ENCODE measurements at places on chromosomes 2 and 18.
A peak's percentile ranks its signal among the peaks of the same experiment; 100 is the strongest.

DNA sequence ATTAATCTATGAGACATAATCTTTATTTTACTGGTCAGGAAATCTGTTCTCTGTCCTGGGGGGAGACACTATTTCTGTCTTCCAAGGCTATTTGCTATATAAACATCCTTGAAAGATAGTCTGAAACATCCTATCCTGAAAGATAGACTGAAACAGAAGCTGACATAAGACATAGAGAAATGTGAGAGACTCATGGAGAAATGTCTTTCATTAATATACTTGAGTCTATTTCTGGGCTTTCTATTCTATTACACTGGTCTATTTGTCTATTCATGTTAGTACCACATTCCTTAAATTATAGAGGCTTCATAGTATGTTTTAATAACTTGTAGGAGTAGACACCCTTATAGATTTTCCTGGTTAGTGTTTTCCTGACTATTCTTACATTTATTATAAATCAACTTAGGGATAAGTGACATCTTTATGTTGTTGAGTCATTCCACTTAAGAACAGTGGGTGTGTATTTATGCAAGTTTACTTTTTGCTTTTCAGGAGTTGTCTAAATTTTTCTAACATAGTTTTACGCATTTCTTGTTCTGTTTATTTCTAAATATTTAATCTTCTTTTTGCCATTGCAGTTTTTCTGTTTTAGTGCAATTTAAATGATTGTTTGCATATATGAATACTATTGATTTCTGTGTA is 244.9 kb upstream of the ZSWIM2 start:
- DNase-seq, result no peak
- H3K4me3 ChIP-seq, result no peak overlapping the region
- no peaks in the 10 kb centered on the region for H3K27me3 ChIP-seq
- no peaks in the 10 kb centered on the region for H3K4me1 ChIP-seq

DNA sequence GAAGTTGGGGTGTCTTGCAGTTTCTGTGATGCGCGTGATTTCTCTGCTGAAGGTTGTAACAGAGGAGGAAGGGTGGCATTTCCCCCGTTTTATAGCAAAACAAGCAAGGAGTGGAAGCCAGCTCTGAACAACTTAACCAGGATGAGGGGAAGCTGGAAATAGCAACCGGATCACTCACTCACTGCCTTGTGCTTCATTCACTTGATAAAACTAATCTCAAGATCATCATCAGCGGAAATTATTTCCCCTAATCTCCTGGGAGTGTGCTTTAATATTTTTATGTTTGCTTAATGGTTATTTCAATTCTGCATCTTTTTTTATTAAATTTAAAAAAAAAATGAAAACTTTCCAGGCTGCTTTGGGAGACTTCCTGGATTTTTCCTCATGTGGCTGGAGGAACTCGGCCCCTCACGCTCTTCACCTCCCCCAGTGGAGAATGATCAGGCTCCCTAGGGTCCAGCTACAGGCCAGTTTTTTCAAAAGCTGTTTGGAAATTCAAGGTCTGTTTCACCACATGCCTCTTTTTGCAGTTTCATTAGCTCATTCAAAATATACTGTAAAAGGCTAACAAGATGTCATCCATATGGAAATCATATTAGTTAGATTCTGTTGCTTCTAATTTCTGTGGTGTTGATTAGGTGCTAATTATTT is 31.7 kb downstream of the CABLES1 start:
- H3K4me3 ChIP-seq, result no peak overlapping the region
- no peaks in the 10 kb centered on the region for H3K4me1 ChIP-seq
- H3K27me3 ChIP-seq, result no peaks in the 10 kb centered on the region
- H3K27ac ChIP-seq, result no peak overlapping the region

DNA sequence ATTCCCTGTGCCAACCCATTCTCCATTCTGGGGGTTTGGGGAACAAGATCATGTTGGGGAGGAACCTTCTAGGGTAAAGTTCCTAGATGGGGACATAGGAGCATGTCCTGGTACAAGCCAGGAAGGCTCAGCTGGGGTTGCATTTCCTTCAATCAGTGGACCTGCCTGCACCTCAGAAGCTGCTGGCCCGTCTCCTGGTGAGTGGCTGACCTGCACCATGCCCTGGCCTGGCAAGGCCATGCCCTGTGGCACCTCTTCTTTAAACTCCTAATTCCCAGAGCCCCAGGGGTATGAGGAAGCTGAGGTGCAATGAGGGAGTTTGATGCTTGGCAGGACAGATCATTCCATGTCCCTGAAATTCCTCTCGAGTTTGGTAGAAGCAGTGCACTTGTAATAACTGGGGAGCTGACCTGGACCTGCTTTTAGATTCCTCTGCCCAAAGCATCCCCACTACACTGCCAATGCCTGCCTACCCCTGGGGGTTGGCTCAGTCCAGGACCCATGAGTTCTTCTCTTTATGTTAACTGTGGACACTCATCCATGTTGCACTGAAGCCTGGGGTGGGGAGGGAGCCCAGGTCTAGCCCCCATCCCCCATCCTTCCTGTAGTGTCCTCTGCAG is 25.3 kb downstream of the MROH2A start:
- H3K4me1 ChIP-seq, result no peaks in the 10 kb centered on the region
- no peaks in the 10 kb centered on the region for H3K36me3 ChIP-seq
- no peak overlapping the region for H3K4me3 ChIP-seq
- no peak overlapping the region for H3K27ac ChIP-seq

GRCh38 chr18:64982414-64983055 is 768.3 kb upstream of the CDH7 start:
- no peaks in the 10 kb centered on the region for H3K36me3 ChIP-seq
- H3K27ac ChIP-seq, result no peak overlapping the region
- no peak overlapping the region for H3K4me3 ChIP-seq
- no peaks in the 10 kb centered on the region for H3K27me3 ChIP-seq

DNA sequence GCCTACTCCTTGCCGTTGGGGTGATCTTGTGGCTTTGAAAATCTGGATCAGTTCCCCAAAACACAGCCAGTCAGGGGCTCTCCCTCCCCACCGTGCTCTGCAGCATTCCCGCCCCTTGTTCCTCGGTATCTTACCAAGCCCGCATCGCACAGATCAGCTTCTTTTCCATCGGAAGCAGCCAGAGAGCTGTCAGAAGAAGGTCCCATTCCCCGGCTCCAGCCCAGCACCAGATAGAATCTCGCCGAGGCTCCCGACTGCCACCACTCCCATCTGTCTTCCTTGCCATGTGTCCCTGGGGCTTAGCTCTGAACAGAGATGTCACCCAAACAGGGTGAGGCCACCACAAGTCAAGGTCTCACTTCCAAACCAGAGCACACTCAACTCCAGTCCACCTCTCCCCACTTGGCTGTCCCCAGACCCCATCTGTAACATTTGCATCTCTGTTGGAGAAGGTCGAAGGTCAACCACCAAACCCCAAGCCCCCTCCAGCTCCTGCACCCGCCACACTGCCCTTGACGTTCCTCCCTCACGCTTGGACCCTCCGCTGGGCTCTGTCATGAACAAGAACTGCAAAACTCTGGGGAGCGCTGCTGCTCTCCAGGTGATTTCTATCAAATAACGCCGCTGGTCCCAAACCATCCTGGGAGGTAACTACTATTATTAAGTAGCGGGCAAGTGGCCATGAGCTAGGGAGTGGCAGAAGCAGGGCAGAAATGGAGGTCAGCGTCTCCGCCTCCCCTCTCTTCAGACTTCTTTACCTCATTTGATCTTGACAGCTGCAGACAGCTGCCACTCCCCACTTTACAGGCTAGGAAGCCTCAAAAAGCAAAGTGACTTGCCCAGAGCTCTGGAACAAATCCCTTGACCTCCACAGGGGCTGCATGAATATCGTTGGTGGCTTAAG is 70.0 kb upstream of the TAF1B start:
- no peak for DNase-seq
- no peaks in the 10 kb centered on the region for H3K36me3 ChIP-seq
- H3K4me1 ChIP-seq, result peaks cover 19% of the 10 kb centered on the region

- no peak for DNase-seq
- H3K4me3 ChIP-seq, result peak overlapping the region; percentile 22
- peaks cover 83% of the 10 kb centered on the region for H3K4me1 ChIP-seq
- H3K36me3 ChIP-seq, result peaks cover 81% of the 10 kb centered on the region
Measured at GRCh38 chr2:68796295-68796905, 61.8 kb downstream of the ARHGAP25 start.

GRCh38 chr2:238344517-238344916 is 24.2 kb downstream of the TRAF3IP1 start:
- no peak overlapping the region for H3K4me3 ChIP-seq
- H3K36me3 ChIP-seq, result peaks cover 7% of the 10 kb centered on the region
- peaks cover 9% of the 10 kb centered on the region for H3K4me1 ChIP-seq
- no peaks in the 10 kb centered on the region for H3K27me3 ChIP-seq

DNA sequence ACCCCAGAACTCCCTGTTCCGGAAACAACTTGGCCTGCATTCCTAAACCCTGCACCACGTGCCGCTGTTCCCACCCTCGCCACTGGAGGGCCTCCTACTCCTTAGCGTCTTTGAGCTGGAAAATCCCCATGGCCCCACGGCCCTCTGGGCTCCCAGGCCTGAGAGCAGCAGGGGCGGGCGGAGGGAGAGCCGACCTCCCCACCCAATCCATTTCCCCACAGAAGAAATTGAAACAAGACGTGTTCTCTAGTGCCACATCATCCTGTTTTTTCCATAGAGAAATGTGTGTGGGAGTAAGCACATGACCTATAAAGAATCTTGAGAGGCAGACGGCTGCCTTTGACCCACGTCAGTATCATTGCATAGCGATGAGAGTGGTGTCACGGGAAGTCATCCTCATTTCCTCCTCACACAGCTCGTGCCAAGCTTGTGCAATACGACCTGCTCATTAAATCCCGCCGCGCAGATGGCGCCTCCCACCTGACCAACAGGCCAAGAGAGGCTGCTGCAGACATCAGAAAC is 79.2 kb downstream of the LAMA1 start:
- no peak for DNase-seq
- H3K27ac ChIP-seq, result no peak overlapping the region
- H3K4me1 ChIP-seq, result peaks cover 3% of the 10 kb centered on the region
- no peaks in the 10 kb centered on the region for H3K36me3 ChIP-seq
- no peak overlapping the region for H3K4me3 ChIP-seq

- H3K4me1 ChIP-seq, result no peaks in the 10 kb centered on the region
- H3K27me3 ChIP-seq, result peaks cover 41% of the 10 kb centered on the region
- H3K4me3 ChIP-seq, result no peak overlapping the region
- DNase-seq, result no peak
- no peak overlapping the region for H3K27ac ChIP-seq
Measured at GRCh38 chr18:22858121-22858520, 75.0 kb upstream of the RBBP8 start.

- no peak overlapping the region for H3K4me3 ChIP-seq
- no peaks in the 10 kb centered on the region for H3K4me1 ChIP-seq
- no peaks in the 10 kb centered on the region for H3K36me3 ChIP-seq
- H3K27ac ChIP-seq, result no peak overlapping the region
- peaks cover 8% of the 10 kb centered on the region for H3K27me3 ChIP-seq
Measured at GRCh38 chr2:118269408-118270051, 181.3 kb downstream of the INSIG2 start.

DNA sequence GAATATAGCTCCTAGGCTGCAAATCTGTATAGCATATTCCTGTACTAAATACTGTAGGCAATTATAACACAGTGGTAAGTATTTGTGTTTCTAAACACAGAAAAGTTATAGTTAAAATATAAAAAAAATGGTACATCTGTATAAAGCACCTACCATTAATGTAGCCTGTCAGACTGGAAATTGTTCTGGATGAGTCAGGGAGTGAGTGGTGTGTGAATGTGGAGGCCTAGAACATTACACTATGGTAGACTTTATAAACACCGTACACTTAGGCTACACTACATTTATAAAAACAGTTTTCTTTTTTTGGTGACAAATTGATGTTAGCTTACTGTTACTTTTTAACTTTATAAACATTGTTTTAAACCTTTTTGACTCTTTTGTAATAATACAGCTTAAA is 226.3 kb downstream of the CCDC85A start:
- no peaks in the 10 kb centered on the region for H3K4me1 ChIP-seq
- DNase-seq, result no peak
- no peaks in the 10 kb centered on the region for H3K27me3 ChIP-seq
- no peaks in the 10 kb centered on the region for H3K36me3 ChIP-seq
- no peak overlapping the region for H3K27ac ChIP-seq

DNA sequence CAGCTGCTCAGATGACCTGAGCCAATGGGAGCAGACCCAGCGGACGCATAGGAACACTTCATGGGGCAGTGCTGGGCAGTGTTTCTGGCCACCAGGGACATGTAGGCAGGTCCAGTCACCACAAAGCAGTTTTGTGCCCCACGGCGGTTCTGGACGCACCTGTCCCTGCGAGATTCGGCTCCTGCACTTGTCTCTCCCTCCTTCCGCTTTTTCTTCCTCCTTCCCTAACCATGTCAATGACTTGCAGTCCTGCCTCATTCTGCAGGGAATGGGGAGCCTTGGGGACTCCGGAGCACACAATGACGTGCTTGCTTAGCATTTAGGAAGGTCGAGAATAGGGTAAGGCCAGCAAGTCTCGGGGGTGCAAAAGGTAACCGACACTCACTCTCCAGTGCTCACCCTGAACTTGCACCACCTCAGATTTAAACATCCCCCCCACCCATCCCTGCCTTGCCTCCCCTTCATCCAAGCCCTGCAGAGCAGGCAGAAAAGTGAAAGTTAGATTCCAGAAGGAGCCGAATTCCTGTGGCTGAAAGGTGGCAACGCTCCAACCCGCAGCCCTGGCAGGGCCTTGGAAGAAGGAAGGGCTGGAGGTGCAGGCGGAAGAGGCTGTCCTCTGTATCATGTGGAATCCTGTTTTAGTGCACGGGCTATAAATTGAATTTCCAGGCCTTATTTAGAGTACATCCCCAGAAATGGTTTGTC is 40.5 kb upstream of the ATG16L1 start:
- H3K4me1 ChIP-seq, result peaks cover 16% of the 10 kb centered on the region
- H3K36me3 ChIP-seq, result peaks cover 6% of the 10 kb centered on the region
- H3K27me3 ChIP-seq, result no peaks in the 10 kb centered on the region
- H3K27ac ChIP-seq, result no peak overlapping the region

GRCh38 chr18:60775978-60776377 is 403.4 kb upstream of the MC4R start:
- no peak for DNase-seq
- H3K27ac ChIP-seq, result no peak overlapping the region
- no peak overlapping the region for H3K4me3 ChIP-seq
- H3K27me3 ChIP-seq, result no peaks in the 10 kb centered on the region
- no peaks in the 10 kb centered on the region for H3K4me1 ChIP-seq

GRCh38 chr2:11695576-11695975 is 25.6 kb upstream of the NTSR2 start:
- no peak overlapping the region for H3K27ac ChIP-seq
- H3K4me3 ChIP-seq, result no peak overlapping the region
- H3K4me1 ChIP-seq, result peaks cover 10% of the 10 kb centered on the region
- no peak for DNase-seq
- peaks cover 3% of the 10 kb centered on the region for H3K27me3 ChIP-seq
- H3K36me3 ChIP-seq, result no peaks in the 10 kb centered on the region

- H3K27me3 ChIP-seq, result no peaks in the 10 kb centered on the region
- H3K4me3 ChIP-seq, result no peak overlapping the region
- no peak overlapping the region for H3K27ac ChIP-seq
- H3K4me1 ChIP-seq, result peaks cover 15% of the 10 kb centered on the region
- no peak for DNase-seq
Measured at GRCh38 chr2:8636041-8636491, 45.8 kb upstream of the ID2 start.

DNA sequence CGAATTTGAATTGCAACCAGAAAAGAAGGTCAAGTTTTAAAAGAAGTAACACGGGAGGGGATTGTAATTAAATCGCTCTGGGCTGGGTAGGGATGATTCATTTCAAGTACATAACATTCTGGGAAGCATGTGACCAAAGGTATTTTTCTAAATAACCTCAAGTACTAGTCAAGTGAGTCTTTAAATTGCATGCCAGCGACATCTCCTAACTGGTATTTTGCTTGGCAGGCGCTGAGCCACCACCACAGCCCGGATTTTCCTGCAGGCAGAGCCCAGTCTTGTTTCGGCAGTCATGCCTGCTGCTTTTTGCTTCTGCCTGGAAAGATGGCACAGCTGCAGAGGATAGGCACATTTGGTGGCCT is 33.7 kb upstream of the NPAS2 start:
- H3K27me3 ChIP-seq, result no peaks in the 10 kb centered on the region
- H3K4me3 ChIP-seq, result no peak overlapping the region
- H3K36me3 ChIP-seq, result no peaks in the 10 kb centered on the region
- no peak overlapping the region for H3K27ac ChIP-seq
- H3K4me1 ChIP-seq, result no peaks in the 10 kb centered on the region
- DNase-seq, result no peak

Measured in activated naive CD8-positive, alpha-beta T cell treated with anti-CD3 and anti-CD28 coated beads, Interleukin-2, amount 50 U/mL, for 24 hours (primary cell).